ENCODE measurements at places on chromosomes 5 and 9. TPM values are rescaled to one million over a fixed set of nuclear protein-coding genes. Genes with fewer than 3 reads are reported as not detected.

Gene CSF1R
- total RNA-seq = not detected

Gene CACFD1
- 9.8 TPM for total RNA-seq

Gene SPATA6L
- 1.5 TPM for total RNA-seq

Gene CTXN3
- total RNA-seq = not detected

Gene PCDHB5
- total RNA-seq = 0.28 TPM

Gene SYK
- total RNA-seq = not detected

Gene TSSK1B
- not detected for total RNA-seq

Gene DEPDC1B
- total RNA-seq = 18.7 TPM

Gene SLCO6A1
- not detected for total RNA-seq

Gene SKP1
- total RNA-seq = 311 TPM

Gene SLC4A9
- total RNA-seq = not detected

Gene SHISAL2B
- not detected for total RNA-seq

Gene DMRT2
- not detected for total RNA-seq

Gene OR1J2
- not detected for total RNA-seq

Gene KLF4
- total RNA-seq = 1.5 TPM

Gene LMX1B
- not detected for total RNA-seq

Gene GPR151
- total RNA-seq = not detected

Gene HARS1
- total RNA-seq = 104 TPM

Gene SLC6A18
- not detected for total RNA-seq

Gene IL5
- not detected for total RNA-seq

Gene C6
- not detected for total RNA-seq

Gene ZNF483
- total RNA-seq = 1.8 TPM

Gene IL3
- not detected for total RNA-seq

Gene CETN3
- total RNA-seq = 15.5 TPM

Gene OR5C1
- not detected for total RNA-seq

Gene FABP6
- not detected for total RNA-seq

Gene PFN3
- not detected for total RNA-seq

Gene THG1L
- total RNA-seq = 7.6 TPM

Gene ADGRV1
- total RNA-seq = 0.12 TPM

Gene PDE6A
- not detected for total RNA-seq

Gene TAF1L
- not detected for total RNA-seq

Gene SURF2
- 10.6 TPM for total RNA-seq

Gene GTF2H2
- total RNA-seq = 19.6 TPM

Gene PCDHB2
- 0.23 TPM for total RNA-seq

Gene INSYN2B
- 9.9 TPM for total RNA-seq
